ENCODE measurements at places on chromosomes 6 and 20.

DNA sequence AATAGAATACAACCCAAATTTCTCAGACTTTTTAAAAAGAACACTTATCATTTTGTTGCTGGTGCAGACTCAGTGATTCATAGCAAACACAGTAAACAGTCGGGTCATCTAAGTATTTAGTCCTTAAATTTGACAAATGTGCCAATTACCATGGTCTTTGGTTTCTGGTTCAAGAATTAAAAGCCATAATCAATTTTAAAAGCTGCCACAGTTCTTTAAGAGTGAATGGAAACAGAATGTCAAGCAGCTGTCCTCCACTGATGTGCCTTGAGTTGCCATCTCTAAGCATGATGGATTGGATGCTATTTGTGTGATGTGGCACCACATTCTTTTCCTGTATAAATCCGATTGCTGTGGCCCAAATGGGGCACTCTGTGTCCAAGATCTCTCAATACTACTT is 67.2 kb upstream of the MLIP start:
- DNase-seq = no peak

- no peak for DNase-seq
Observed at GRCh38 chr6:126805861-126806260, 312.6 kb upstream of the RSPO3 start.

DNA sequence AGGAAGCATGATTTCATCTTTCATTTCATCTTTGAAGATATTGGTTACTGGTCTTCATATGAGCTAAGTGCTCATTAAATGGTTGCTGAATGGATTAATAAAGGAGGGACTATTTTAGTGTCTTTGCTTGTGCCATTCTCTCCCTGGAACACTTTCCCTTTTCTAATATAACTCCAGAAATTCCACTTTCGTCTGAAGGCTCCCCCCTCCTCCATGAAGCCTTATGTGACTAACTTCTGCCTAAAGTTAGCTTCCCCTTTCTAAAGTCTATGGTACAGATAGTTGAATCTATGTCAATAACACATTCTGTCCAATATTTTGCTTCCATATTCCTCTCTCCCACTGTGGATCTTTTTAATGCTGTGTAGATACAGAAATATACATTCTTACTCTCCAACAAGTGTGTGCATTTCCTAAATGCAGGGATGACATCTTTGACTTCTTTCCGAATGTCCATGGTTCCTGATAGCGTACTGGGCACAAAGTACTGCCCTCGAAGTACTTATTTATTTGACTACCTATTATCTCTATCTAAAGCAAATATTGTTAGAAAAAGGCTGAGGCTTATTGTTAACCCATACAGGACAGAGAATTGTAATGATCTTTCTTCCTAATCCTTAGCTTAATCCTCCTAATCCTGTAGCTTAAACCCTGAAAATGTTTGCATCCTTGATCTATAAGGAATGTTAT is 84.7 kb upstream of the ELOVL5 start:
- DNase-seq = no peak

- no peak for DNase-seq
Observed at GRCh38 chr6:40187535-40188144, 253.4 kb upstream of the MOCS1 start.

- DNase-seq = no peak
Observed at GRCh38 chr6:130034378-130035146, 16.2 kb downstream of the L3MBTL3 start.

DNA sequence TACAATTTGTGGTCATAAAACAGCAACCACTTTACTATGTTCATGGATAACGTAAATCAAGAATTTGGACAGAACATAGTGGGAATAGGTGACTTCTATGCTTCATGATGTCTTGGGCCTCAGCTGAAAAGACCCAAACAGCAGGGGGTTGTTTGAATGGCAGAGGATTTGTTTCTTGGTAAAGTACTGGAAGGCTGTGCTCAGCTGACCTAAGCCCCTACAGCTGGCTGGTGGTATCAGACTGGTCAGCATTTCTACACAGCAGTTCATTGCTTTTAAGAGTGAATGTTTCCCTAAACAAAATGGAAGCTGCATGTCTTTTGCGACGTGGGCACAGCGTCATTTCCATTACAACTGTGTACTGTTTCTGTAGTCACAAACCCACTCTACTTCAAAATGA is 148.5 kb upstream of the DEFB112 start:
- DNase-seq = no peak

DNA sequence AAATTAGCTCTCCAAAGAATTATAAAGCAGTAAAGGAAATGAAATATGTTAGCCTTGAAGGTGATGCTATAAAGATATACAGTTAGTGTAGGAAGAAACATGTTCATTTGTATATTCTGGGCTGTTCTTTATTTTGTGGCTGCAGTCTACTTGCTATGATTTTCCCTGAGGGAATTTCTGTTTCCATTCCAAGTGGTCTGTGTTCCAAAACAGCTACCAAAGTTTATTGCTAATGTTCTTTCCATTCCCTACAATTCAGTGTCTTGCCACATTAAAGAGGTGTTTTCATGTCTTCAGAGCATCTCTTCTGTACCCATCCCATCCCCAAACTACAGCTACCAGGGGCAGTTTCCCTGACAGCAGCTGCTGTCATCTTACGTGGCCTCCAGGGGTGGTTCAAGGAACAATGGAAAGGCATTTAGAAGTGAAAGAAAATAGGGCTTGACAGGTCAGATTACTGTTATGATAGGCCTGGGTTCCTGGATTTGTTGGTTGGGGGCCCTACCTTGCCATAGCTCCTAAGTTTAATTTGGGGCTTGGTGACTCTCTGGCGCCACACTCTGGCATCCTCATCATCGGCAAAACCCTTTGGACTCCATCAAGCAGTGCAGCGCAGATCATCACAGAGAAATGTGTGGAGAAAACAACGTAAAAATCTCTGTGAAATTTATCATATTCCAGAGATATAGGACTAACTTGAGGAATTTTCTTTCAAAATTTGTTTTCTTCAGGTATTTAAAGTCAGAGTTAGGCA is 33.8 kb upstream of the AIG1 start:
- peak; percentile 41 for DNase-seq

DNA sequence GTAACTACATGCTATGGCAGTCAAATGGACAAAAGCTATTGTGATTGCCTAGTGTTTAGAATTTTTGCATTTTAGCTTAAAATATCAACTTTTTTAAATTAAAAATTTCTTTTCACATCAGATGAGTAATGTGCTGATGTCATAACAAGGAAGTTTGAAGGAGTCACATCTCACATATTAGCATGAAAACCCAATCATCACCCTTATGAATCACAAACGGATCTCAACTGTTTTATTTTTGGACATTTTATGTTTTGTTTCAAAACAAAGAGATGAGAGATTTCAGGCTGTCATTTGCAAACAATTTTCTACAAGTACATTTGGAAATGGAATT is 53.6 kb upstream of the TRERF1 start:
- no peak for DNase-seq

- DNase-seq = no peak
Observed at GRCh38 chr6:146548898-146549374, 5.3 kb downstream of the RAB32 start.

DNA sequence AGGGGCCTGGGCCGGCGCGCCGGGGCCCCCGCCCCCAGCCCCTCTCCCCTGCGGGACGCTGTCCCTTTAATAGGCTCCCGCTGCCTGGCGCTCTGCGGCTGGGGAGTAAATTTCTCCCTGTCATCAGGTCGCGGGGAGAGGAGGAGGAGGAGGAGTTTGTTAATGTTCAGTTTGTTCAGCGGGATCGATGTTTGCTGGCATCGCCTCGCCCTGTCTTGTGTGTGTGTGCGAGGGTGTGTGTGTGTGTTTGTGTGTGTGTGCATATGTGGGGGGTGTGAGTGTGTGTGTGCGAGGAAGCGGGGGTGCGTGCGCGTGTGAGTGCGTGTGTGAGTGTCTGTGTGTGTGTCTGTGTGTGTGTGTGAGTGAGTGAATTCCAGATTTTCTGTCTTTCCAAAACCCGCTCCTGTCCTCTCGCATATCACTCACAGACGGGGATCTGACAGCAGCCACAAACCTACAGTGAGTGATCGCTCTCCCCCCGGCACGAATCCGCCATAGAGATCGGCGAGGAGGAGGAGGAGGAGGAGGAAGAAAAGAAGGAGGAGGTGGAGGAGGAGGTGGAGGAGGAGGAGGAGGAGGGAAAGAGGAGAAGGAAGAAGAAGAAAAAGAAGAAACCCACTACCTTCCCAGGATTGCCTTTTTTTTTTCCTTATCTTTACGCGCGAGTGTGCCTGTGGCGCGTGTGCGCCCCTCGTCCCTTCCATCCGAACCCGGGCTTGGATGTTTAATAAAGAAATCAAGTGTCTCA is at the start of gene TSHZ2:
TSS of gene TSHZ2 (plus strand) at position 169 of the 748 bp plus-strand sequence. CDS start 936 bp downstream, outside the sequence.
- DNase-seq = peak; percentile 48

DNA sequence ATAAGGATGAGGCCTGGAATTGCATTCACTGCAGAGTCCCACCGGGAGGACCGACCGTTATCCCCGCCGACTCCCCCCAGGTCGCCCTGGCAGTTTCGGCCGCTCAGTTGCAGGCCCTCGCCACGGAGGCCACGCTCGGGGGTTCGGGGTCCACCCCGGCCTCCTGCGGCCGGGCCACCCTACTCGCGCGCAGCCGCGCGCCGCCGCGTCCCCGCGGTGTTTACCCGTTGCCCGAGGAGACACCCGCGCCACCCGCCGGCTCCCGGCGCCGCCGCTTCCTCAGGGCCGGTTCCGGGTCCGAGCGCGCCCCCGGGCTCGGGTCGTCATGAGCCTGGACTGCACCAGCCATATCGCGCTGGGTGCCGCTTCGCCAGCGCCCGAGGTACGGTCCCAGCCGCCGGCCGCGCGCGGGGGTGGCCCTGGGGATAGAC is at the start of gene CCDC170:
TSS of gene CCDC170 (plus strand) at position 214 of the 431 bp plus-strand sequence. CDS start at position 326, 112 bp downstream.
- no peak for DNase-seq

DNA sequence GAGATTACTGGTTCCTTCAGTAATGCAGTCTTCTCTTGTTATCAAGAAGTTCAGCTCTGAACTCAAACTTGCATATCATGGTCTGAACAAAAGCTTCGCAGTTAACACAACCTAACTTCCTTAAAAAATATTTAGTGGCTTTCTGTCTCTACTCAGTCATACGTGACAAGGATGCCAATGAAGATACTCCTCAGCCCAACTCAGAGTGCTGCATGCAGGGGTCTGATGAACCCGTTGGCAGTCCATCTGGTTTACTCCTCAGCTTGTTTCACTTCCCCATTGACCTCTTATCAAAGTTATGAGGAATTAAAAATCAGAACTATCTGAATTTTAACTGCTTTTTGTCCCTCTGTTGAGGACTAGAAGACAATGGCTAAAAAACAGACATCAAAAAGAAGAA is 56.6 kb upstream of the RIN2 start:
- DNase-seq = no peak

DNA sequence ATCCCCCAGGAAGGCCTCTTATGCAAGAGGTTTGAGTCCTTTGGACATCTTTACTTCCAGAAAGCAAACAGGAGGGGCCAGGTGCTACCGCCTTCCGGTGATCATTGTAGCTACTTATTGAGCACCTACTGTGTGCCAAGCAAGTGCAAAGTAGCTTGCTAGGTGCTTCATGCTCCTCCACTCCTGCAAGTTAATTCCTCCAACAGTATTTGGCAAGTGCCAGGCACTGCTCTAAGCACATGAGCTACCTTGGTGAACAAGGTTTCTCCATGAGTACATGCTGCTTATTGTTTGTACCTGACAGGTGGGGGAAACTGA is 2.3 kb downstream of the CPNE5 start:
- no peak for DNase-seq

DNA sequence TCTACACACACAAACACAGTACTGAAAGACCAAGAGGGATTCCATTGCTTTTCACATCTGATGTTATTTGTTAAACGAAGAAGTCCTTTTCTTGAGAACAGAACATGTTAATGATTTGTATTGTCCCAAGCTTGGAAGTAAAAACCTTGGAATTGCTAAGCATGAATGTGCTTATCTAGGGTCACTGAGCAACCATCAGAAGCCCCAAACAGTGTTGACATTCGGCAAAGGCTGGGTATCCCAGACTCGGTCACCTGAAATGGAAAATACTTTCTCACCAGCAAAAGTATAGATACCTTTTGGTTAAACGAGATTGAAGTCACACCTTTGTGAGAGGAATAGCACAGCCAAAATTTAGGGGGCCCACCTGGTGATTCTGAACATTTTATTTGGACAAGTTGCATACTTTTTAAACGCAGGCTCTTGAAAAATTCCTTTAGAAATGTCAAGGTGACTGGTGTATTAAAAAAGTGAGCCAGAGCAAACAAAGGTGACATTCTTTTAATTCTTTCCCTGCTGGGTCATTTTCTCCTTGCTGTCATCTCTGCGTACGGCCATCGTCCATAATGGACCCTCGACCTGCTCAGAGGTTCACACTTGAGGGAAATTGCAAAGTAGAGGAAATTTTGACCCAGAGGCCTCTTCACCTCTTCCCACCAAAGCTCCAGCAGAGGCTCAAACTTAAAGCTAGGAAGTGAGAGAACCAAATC is 95.8 kb upstream of the FOXA2 start:
- DNase-seq = no peak

GRCh38 chr6:36248980-36249379 is 20.9 kb upstream of the PNPLA1 start:
- DNase-seq = no peak

GRCh38 chr6:37050045-37050853 is 44.8 kb downstream of the FGD2 start:
- peak; percentile 55 for DNase-seq

DNA sequence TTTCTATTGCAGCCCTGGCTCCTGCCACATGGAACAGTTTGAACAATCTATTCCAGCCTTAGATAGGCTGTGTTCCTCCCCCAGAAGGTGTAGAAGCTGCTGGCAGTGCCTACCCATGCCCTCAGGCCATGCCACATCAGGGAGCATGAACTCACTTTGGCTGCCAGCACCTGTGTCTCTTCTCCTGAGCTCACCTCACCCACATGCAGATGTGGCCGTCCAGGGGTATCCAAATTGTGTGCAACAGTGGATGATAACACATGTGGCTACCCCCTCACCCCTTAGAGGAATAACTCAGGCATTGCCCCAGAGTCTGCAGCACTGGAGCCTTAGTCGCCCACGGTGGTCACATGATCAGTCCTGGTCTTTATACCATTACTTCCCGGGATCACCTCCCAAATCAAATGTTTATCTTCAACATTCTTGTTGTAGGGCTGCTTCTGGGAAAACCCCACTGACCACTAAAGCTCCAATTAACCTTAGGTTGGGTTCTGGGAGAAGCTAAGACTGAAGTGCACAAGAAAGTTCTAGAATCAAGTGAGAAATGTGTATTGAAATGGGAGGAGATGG is 110.4 kb downstream of the BANF2 start:
- DNase-seq = no peak

- DNase-seq = no peak
Observed at GRCh38 chr6:108118810-108119768, 44.5 kb upstream of the OSTM1 start.

DNA sequence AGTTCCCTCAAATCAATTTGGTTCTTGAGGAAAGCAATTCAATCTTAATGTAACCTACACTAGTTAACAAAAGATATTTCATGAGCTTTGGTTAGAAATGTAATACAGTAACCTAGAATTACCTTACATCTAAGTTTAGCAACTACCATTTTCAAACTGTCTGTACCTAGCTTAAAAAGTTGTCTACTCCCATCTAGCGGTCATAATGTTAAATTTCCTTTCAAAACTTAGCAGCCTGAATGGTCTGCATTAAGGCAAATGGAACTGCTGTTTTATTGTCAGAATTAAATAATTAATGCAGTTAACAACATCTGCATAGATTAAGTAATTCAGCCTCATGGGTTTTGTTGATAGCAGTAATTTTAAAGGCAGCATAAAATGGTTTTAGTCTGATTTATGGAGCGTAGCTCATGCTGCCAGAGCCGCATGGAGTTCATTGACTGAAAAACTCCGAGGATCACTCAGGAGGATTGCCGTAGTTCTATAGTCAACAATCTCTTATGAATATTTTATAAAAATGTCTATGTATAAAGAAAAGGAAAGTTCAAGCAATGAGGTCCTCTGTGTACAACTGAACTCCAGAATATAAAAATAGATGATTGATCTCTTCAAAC is 485.4 kb upstream of the MANEA start:
- no peak for DNase-seq

- no peak for DNase-seq
Observed at GRCh38 chr6:13847326-13848050, 33.1 kb upstream of the MCUR1 start.

Data from stimulated activated CD4-positive, alpha-beta T cell treated with anti-CD3 and anti-CD28 coated beads, Interleukin-12 subunit alpha, Interleukin-12 subunit beta, amount 100 ng/mL, for 48 hours (primary cell).